Transverse colon (tissue), 4 donors: ENCODE measurements at places on chromosomes 5 and 9. TPM values are rescaled to one million over a fixed set of nuclear protein-coding genes. Genes with fewer than 3 reads are reported as not detected.

Gene N4BP3
- total RNA-seq, result 2.6 TPM

Gene POU5F2
- 1.1 TPM for total RNA-seq

Gene PCDHGB4
- 4.1 TPM for total RNA-seq

Gene FABP6
- not detected for total RNA-seq

Gene CCL21
- total RNA-seq, result 57.5 TPM

Gene JADE2
- 50.1 TPM for total RNA-seq

Gene ZBTB43
- 19.5 TPM for total RNA-seq

Gene SNX30
- 45.7 TPM for total RNA-seq

Gene PRRX2
- not detected for total RNA-seq

Gene MYOT
- not detected for total RNA-seq

Gene FOXD4L3
- total RNA-seq, result not detected

Gene ADAMTS6
- 1.1 TPM for total RNA-seq

Gene SLC23A1
- 0.80 TPM for total RNA-seq

Gene APBA1
- total RNA-seq, result 11.3 TPM

Gene GAPT
- not detected for total RNA-seq

Gene EXOSC2
- total RNA-seq, result 2.2 TPM

Gene RFESD
- 1.4 TPM for total RNA-seq

Gene LSM11
- 4.9 TPM for total RNA-seq

Gene NIPAL4
- total RNA-seq, result 0.48 TPM

Gene NUDCD2
- 1.6 TPM for total RNA-seq

Gene SLC1A3
- 4.4 TPM for total RNA-seq

Gene STK32A
- total RNA-seq, result 1.6 TPM

Gene ARL14EPL
- total RNA-seq, result not detected

Gene DNAH5
- total RNA-seq, result 0.79 TPM

Gene PIP5KL1
- total RNA-seq, result 4.6 TPM

Gene CCDC192
- not detected for total RNA-seq

Gene HTR4
- 17.6 TPM for total RNA-seq

Gene FAM78A
- 3.4 TPM for total RNA-seq

Gene SYK
- 34.9 TPM for total RNA-seq

Gene AIF1L
- 0.75 TPM for total RNA-seq

Gene CDC14B
- total RNA-seq, result 21.5 TPM

Gene SWI5
- total RNA-seq, result 7.8 TPM

Gene HACD4
- 2.0 TPM for total RNA-seq

Gene PCDHA13
- total RNA-seq, result not detected

Gene SSNA1
- 98.6 TPM for total RNA-seq

Gene CMYA5
- 0.37 TPM for total RNA-seq

Gene SAXO1
- not detected for total RNA-seq

Gene TAF11L10
- total RNA-seq, result not detected

Gene EGFLAM
- total RNA-seq, result not detected

Gene NDUFS6
- 133 TPM for total RNA-seq

Gene PCDHA5
- 0.96 TPM for total RNA-seq

Gene ADAMTS19
- total RNA-seq, result 0.16 TPM

Gene CAVIN4
- total RNA-seq, result not detected

Gene TAF11L5
- not detected for total RNA-seq

Gene CWC27
- total RNA-seq, result 9.6 TPM

Gene DRD1
- not detected for total RNA-seq

Gene IL5
- not detected for total RNA-seq

Gene CFAP77
- not detected for total RNA-seq

Gene CDC20B
- not detected for total RNA-seq

Gene MARVELD2
- total RNA-seq, result 48.7 TPM

Gene GNAQ
- 54.6 TPM for total RNA-seq

Gene IL13
- total RNA-seq, result not detected

Gene HARS1
- total RNA-seq, result 51.6 TPM
